ENCODE measurements at places on chromosomes 2 and 18. TPM values are rescaled to one million over a fixed set of nuclear protein-coding genes. Genes with fewer than 3 reads are reported as not detected.

- no peak for DNase-seq
- no peak overlapping the region for H3K4me3 ChIP-seq
- H3K27me3 ChIP-seq: peaks cover 36% of the 10 kb centered on the region
- no peaks in the 10 kb centered on the region for H3K4me1 ChIP-seq
- H3K36me3 ChIP-seq: no peaks in the 10 kb centered on the region
Measured at GRCh38 chr2:12766421-12766879, 49.7 kb downstream of the TRIB2 start.

- peak overlapping the region; percentile 46 for H3K4me3 ChIP-seq
- H3K27ac ChIP-seq: no peak overlapping the region
- peak; percentile 47 for DNase-seq
- peaks cover 37% of the 10 kb centered on the region for H3K27me3 ChIP-seq
- no peaks in the 10 kb centered on the region for H3K36me3 ChIP-seq
- H3K4me1 ChIP-seq: peaks cover 14% of the 10 kb centered on the region
Measured at GRCh38 chr2:231926761-231927565, 767 bp upstream of the NPPC start.

DNA sequence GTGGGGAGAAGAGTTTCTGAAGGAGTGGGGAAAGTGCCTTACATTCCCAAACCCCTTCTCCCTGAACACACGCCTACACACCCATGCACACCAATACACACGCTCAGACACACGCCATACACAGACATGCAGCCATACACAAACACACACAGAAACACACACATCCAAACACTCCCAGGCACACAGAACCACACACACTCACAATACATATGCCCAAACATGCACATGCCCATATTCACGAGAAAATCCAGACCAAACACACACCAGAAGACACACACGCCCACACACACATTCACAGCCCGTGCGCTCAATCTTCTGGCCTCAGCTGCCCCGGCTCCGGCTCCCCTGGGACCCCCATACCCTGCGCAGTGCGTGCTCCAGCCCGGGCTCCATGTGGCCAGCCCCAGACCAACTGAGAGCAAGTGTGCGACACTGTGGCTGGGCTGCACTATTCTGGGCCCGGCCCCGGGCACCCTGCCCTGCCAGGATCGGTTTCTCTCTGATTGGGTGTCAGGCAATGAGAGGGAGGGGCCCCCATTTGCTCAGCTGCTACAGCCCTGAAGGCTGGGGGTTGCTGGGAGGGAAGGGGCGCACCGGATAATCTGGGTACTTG lies at the start of gene PRKAG3:
Gene PRKAG3 (minus strand): TSS at position 426 of the 613 bp plus-strand sequence.
- H3K4me1 ChIP-seq: no peaks in the 10 kb centered on the region
- H3K36me3 ChIP-seq: no peaks in the 10 kb centered on the region
- no peak for DNase-seq

GRCh38 chr18:79056827-79057367 lies 12.3 kb upstream of the ATP9B start:
- no peak overlapping the region for H3K27ac ChIP-seq
- DNase-seq: no peak
- no peaks in the 10 kb centered on the region for H3K4me1 ChIP-seq
- H3K36me3 ChIP-seq: no peaks in the 10 kb centered on the region
- peaks cover 16% of the 10 kb centered on the region for H3K27me3 ChIP-seq

The EFEMP1 gene
- total RNA-seq: not detected

The ACSL3 gene
- total RNA-seq: 163 TPM

- no peak for DNase-seq
- no peaks in the 10 kb centered on the region for H3K36me3 ChIP-seq
- H3K27ac ChIP-seq: no peak overlapping the region
- H3K4me1 ChIP-seq: no peaks in the 10 kb centered on the region
Measured at GRCh38 chr2:162509288-162509968, 165.5 kb downstream of the GCA start.

GRCh38 chr2:142588269-142588668 lies 289.2 kb upstream of the KYNU start:
- H3K4me3 ChIP-seq: no peak overlapping the region
- DNase-seq: no peak
- peaks cover 10% of the 10 kb centered on the region for H3K4me1 ChIP-seq
- no peaks in the 10 kb centered on the region for H3K36me3 ChIP-seq
- H3K27ac ChIP-seq: no peak overlapping the region

DNA sequence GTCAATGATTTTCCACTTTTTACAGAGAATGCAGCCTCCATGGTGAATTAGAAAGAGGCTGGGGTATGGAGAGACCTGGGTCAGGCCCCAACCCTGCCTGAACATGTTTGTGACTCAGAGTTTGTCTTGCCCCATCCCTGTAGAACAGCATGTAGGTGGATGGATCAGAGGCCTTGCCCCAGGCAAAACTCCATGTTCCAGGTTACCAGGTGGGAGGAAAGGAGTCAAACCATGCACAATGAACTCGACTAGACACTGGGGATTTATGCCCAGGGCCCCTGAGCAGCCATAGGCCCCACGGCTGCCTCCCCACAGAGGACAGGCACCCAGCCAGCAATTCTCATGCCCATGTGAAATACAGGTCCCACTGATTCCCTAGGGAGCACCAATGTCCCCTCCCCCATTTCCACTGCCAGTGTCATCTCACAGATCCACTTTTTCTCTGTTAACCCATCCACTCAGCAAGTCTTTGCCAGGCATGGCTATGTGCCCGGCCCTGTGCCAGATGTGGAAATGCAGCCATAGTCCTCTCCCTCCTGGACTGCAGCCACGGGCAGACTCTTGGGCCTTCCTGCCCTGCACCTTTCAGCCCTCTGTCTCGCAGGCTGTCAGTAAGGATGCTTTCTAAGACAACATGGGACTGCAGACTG lies 737.8 kb upstream of the HS6ST1 start:
- no peak overlapping the region for H3K27ac ChIP-seq
- H3K27me3 ChIP-seq: peaks cover 5% of the 10 kb centered on the region
- no peak overlapping the region for H3K4me3 ChIP-seq
- H3K36me3 ChIP-seq: no peaks in the 10 kb centered on the region
- DNase-seq: no peak
- H3K4me1 ChIP-seq: no peaks in the 10 kb centered on the region

The RAB6D gene
- total RNA-seq: not detected

DNA sequence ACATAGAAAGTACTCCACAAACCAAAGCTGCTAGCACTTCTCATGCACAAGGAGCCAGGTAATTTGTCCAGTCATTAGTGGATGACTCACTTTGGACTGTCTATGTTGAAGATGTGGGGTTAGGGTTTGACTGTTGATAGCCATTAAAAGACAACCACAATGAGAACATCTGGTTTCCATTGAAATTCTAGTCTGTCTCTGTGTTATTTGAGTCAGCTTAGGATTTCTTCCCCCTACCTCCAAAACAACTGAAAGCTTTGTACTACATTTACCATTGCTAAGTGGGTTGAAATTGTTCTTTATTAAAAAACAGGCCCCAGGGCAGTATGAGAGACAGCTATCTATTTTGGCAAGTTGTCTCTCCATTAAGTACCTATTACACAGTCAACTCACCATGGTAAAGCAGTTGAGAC lies 50.2 kb upstream of the ANKRD44 start:
- no peaks in the 10 kb centered on the region for H3K4me1 ChIP-seq
- H3K27ac ChIP-seq: no peak overlapping the region
- DNase-seq: peak; percentile 35
- no peaks in the 10 kb centered on the region for H3K36me3 ChIP-seq
- no peaks in the 10 kb centered on the region for H3K27me3 ChIP-seq
- no peak overlapping the region for H3K4me3 ChIP-seq

The MSTN gene
- not detected for total RNA-seq

The CNGA3 gene
- not detected for total RNA-seq

- H3K27me3 ChIP-seq: no peaks in the 10 kb centered on the region
- H3K4me1 ChIP-seq: no peaks in the 10 kb centered on the region
- no peak for DNase-seq
- no peaks in the 10 kb centered on the region for H3K36me3 ChIP-seq
- no peak overlapping the region for H3K4me3 ChIP-seq
Measured at GRCh38 chr18:24195296-24196053, 56.6 kb downstream of the CABYR start.

All from A673 (cell line).